ENCODE measurements at places on chromosomes 6 and 20.

DNA sequence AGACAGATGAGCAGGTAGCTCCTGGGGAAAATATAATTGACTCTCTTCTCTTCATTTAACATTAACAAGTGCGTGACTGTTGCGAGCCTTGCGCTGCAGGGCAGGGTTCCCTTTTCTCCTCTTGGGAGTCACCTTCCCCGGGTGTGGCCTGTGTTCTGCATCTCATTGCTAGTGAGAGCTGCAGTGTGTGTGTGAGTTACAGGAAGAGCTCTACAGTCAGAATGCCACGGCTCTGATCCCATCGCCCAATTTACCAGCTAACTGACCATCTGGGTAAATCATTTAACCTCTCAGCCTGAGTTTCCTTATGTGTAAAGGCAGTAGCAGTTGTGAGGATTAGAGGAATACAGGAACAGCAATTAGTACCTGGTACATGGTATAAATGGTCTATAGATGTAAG is 106.8 kb upstream of the NUP153 start:
- no peak for DNase-seq

GRCh38 chr20:56422076-56422823 is 10.2 kb downstream of the CASS4 start:
- DNase-seq = no peak

GRCh38 chr6:29424575-29424974 is 9.8 kb downstream of the OR12D1 start:
- no peak for DNase-seq

DNA sequence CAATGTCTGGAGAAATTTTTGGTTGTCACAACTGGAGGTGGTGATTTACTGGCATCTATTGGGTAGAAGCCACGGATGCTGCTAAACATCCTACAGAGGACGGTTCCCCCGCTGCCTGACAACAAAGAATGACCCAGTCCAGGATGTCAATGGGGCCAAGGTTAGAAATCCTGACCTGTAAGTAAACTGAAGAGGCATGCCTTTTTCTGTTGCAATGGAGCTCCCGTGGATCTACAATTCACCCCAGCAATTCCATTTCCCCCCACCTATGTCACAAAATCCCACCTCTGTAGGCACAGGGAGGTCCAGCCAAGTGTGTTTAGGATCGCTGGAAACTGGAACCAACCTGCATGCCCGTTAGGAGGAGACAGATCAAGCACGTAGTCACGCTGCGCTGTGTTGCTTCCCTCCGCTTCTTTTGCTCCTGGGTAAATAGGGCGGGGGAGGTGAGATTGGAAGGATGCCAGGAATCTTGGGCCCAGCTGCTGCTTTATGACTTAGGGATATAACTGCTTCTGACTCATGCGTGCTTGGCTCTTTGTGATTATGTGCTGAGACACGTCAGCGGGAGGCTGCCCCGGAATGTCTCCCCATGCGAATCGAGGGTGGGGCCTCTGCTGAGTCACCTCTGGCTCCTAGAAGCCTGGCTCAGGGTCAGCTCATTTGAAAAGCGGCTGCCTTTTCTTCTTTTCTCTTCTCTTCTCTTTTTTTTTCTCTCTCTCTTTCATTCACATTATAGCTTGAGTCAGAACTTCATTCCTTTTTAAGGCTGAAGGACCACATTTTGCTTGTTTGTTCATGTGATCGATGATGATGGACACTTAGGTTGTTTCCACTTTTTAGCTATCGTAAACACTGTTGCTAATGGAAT is 12.4 kb upstream of the PEDS1 start:
- DNase-seq = peak; percentile 34

DNA sequence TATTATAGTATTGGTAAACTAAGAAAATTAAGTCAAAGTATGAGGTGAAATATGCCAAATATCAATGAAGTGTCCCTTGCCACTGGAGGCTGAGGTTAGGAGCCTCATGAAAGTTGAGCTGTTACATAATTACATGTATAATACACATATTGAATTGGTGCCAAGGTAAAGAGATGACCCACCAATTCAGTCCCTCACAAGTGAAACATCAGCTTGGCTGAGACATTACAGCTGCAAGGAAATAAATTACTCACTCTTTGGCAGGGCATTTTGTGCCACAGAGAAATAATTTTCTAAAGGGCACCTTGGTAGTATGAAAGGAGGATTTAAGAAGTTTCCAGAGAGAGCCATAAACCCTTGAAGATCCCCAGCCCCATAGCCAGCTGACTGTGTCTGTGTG is 127.4 kb downstream of the ADGRG6 start:
- DNase-seq = no peak

DNA sequence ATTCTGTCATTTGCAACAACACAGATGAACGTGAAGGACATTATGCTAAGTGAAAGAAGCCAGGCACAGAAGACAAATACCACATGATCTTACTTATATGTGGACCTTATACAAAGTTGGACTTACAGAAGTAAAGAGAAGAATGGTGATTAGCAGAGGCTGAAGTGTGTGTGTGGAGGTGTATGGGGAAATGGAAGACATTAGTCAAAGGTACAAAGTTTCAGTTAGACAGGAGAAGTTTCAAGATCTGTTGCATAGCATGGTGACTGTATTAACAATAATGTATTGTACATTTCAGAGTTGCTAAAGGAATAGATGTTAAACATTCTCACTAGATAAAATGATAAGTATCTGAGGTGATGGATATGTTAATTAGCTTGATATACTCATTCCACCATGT is 348.3 kb upstream of the PRND start:
- no peak for DNase-seq

GRCh38 chr6:10422737-10423034 is 7.8 kb upstream of the TFAP2A start:
- DNase-seq = no peak

- no peak for DNase-seq
Observed at GRCh38 chr6:105669232-105669631, 266.4 kb upstream of the PREP start.

GRCh38 chr6:40328386-40328985 is 258.7 kb downstream of the LRFN2 start:
- DNase-seq = peak; percentile 13

GRCh38 chr6:11324453-11325015 is 92.1 kb upstream of the NEDD9 start:
- no peak for DNase-seq

DNA sequence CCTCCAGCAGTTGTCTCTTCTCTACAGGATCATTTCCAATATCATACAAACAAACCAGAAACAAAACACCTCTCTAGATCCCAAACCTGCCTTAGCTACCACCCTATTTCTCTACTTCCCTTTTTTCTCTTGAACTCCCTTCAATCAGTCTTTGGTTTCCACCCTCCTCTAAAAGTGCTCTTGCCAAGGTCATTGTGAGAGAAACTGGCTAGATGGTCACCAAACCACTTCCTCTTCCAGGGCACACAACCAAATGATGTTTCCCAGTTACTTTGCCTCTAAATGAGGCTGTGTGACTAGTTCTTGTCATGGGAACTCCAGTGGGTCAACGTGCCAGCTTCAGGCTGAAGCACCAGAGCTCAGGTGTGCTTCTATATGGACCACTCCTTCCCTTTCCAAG is 85.8 kb upstream of the ARMC2 start:
- no peak for DNase-seq

DNA sequence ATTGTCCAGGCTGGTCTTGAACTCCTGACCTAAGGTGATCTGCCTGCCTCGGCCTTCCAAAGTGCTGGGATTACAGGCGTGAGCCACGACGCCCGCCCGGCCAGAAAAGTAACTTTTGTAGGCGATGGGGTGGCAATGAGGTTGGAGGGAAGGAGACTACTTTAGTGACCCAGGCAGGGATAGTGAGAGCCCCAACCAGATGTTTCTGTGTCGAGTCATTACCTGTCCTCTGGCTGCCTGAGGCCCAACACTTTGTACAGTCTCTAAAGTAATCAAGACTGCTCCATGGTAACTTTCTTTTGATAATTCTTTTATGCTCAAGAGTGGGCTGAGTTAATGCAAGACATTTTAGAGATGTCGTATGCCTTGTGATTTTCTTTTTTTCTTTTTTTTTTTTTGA is 6.8 kb downstream of the SASH1 start:
- DNase-seq = no peak
